Kidney capillary endothelial cell (primary cell): ENCODE measurements at places on chromosomes 1 and 21.
A peak's percentile ranks its signal among the peaks of the same experiment; 100 is the strongest.

GRCh38 chr21:38280454-38280853, 23.7 kb downstream of the KCNJ15 start:
- no peak for DNase-seq

GRCh38 chr1:214467078-214467585, 84.3 kb downstream of the PTPN14 start:
- DNase-seq = no peak

- no peak for DNase-seq
These were observed 8.6 kb downstream of the ARHGAP29 start for GRCh38 chr1:94228640-94229375.

DNA sequence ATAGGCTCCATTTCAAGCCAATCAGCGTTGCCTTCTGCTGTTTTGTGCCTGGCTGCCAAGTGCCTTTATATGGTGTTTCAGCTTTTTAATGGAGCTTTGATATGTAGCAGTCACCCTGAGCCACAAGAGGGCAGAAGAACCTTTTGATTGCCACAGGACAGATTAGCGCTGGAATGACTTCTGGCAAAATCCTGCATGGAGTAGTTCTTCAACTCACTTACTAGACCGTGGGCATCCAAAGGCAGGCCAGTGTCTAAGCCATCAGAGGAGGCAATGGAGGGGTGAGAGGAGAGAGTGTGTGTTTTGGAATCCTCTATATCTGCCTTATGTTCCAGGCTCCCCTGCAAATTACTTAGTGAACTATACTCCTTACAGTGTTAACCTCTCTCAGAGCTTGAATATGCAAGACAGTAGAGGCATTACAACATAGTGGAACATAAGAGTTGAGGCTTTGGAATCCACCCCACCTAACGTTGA, 56.2 kb downstream of the ST3GAL3 start:
- DNase-seq = peak; percentile 83

DNA sequence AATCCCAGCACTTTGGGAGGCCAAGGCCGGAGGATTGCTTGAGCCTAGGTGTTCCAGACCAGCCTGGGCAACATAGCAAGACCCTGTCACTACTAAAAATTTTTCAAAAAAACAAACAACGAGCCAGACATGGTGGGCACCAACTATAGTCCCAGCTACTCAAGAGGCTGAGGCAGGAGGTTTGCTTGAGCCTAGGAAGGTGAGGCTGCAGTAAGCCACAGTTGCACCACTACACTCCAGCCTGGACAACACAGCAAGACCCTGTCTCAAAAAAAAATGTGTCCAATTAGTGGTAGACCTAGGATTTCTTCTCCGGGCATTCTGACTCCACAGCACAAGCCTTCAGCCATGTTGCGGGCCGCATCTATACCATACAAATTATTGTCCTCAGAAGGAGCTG, 6.7 kb upstream of the IGSF8 start:
- no peak for DNase-seq

GRCh38 chr1:197632005-197632404, 143.3 kb downstream of the DENND1B start:
- no peak for DNase-seq

DNA sequence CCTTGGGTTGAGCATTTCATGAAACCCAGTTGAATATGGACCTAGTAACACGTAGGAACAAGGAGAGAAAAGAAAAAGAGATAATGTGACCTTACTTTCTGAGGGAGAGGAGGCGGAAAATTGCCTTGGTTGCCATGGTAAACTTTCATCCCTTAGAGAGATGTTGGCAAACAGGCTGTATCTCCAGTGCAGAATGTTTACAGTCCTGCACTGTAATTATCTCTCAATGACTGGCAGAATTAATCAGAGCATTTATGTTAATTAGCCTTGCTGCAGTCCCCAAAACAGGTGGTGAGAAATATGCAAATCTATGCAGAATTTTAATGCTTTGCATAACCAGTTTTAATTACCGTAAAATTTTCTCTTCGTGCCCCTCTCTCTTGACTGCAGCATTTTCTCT, 147.3 kb downstream of the CD247 start:
- DNase-seq = no peak

DNA sequence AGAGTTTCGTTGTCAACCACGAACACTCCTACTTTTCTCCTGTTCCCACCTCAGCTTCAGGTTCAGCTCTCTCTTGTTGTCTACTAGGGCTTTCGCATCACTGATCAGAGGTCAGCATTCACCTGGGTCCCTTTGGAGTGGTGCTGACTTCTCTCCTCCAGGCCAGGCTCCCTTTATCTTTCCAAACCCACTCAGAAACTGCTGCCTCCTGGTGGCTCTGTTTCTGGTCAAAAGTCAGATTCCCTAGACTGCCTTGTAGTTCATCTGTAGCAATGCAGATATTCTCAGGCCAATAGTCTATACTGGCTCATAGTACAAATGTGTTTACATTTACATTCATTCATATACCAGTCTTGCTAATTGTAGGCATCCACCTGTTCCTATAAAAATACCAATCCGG, 6.4 kb upstream of the ERI3 start:
- DNase-seq = no peak

DNA sequence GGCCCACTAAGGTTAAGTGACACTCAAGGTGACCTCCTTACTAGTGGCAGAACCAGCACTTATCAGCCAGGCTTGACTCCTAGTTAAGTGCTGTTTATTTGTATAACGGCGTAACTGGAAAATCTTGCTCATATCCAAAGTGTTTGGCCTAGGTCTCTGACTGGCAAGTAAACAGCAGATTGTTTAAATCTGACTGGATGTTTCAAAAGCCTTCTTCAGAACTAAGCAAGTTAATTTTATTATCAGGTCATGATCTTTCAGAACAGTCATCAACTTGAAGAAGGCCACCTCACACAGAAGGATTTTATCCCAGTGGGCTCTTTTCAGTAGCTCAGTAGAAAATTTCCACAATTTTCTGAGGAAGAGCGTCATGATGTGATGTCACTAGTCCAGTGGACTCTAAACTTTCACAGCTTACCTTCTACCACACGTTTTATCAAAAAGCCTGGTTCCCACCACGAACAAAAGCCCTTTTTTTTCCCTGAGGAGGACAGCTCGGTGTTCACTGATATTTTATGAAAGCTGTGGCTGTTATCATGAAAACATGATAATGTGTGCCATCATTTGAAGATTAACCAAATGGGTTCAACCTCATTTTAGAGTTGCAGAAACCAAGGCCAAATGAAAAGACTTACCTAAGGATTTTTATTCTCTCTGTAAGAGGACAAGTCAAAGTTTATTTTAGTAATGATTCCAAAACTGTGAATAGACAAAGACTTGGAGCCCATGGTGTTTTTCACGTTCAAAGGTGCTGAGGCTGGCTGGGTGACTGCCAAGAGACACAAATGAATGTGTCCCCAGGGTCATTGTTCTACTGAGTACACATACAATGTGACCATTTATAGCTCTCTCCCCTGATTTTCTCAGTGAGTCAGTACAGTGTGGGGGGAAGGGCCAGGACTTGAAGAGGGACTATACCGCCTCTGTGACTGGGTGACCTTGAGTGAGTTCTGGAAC, 9.1 kb downstream of the SGIP1 start:
- DNase-seq = peak; percentile 90

DNA sequence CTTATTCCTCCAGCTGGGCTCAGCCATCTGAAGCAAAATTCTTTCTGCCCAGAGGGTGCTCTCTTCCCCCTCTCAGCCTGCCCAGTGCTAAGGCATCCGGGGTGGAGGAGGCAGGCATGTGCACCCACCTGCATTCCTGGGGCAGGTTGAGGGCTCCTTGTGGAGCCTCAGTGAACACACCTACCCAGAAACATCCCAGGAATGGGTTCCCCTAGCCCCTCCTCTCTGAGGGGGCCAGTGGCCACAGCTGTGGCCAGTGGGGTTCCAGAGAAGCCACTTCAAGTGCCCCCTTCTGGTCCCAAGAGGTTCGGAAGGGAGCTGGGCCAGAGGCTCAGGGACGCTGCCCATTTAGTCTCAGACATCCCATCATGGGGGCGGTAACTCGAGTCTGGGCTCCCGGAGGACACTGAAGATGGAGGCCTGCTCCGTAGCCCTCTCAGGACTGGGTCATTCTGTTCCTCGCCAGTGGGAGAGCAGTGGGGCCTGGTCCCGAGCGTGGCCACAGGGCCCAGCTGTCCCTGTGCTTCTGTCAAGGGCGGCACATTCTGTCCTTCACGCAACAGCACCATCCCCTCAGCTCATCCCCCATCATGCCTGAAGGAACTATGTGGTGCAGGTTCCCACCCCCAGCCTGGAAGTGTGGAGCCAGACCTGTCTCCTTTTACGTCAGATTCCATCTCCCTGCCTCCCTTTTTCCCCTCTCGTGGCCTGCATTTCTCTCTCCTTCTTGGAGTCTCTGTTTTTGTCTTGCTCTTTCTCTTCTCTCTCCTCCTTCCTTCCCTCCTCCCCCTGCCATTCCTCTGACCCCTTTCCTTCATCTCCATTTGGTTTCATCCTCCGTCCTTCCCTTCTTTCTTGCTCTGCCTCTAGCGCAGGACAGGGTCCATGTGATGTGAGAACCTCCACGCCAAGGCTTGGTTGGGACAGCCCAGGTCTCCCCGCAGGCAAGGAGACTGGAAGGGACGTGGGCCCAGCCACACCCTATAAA, 49.6 kb upstream of the KDM4A start:
- DNase-seq = no peak

- no peak for DNase-seq
These were observed 12.2 kb upstream of the IL10 start for GRCh38 chr1:206784471-206784903.

DNA sequence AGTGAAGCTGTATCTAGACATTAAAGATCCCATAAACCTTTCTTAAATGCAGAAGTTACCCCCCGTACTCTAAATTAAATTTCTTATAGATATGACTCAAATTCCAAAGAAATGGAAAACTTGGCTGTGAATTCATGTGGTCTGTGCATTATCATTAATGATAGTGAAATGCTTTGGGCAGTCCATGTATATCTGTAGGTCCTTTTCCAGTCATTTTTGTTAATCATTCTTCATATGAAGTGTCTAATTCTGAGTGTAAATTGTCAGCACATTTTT, 89.3 kb downstream of the RGL1 start:
- no peak for DNase-seq

GRCh38 chr1:196196486-196196885, 411.8 kb downstream of the KCNT2 start:
- DNase-seq = no peak

DNA sequence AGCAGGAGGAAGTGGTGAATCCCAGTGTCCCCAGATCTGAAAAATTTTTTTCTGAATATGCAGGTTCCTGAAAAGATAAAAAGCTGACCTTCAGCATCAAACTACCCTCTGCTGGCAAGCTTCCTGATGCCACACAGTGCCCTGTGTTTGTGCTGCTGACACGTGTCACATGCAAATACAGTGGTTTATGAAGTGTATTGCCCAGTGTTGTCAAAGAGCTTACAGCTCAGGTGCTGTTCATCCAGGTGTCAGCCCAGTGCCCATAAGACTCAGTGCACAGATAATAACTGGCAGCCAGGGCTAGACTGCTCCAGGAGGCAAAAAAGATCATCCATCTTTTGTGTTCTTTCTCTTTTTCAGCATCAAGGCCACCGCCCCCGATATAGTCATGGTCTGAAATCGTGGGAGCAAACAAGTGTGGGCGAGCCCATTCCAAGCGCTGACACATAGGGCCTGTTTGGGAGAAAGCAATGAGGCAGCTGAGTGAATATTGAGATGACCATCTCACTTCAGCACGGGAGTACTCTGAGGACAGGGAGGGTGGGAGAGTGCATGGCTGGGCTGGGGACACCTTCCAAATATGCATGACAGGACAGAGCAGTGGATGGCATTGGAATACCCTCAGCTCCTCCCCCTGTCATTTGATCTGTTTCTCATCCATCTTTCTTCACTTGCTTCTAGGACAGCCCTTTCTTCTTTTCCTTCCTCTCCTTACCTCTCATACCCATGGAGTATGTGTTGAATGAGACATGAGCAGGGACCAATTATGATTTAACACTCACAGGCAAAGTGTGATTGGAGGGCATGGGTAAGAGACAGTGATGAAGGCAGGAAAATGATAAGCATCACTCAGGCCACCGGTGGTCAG, 6.4 kb upstream of the KCNK1 start:
- no peak for DNase-seq

DNA sequence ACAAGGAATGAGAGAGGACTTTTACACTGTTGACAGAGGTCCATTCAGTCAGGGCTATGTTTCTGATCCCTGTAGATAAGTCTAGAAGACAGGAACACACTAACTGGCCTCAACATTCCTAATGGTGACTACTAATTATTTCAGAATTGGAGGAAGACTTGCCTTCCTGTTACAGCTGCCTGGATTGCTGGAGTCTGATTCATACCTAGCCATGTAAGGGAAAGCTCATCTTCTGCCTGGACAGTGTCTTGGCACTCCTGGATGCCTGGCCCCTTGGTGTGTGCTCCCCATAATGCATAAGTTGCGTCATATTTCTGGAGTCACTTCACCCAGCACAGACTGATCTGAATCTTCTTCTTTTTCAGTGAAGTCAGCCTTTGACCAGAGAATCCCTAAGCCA, 326.0 kb upstream of the RUNX1 start:
- peak; percentile 90 for DNase-seq

DNA sequence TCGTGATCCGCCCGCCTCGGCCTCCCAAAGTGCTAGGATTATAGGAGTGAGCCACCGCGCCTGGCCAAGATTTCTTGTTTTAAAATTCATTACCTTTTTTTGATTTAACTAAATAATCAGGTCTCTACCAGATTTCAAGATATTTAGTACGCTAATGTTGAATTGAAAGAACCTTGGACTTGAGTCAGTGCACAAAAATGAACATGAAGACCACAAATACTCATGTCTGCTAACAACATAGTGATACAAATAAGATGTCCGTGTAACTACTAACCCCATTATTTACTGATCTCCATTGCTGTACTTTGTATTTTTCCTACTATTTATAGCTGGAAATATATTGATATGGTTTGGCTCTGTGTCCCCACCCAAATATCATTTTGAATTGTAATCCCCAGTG, 16.4 kb downstream of the MPZL1 start:
- no peak for DNase-seq
